ENCODE measurements at places on chromosomes 12 and 14.
A peak's percentile ranks its signal among the peaks of the same experiment; 100 is the strongest.

GRCh38 chr14:26385310-26385709 is 212.5 kb downstream of the NOVA1 start:
- no peak for DNase-seq

- no peak for DNase-seq
These were observed 253.8 kb downstream of the RMST start for GRCh38 chr12:97716356-97716755.

DNA sequence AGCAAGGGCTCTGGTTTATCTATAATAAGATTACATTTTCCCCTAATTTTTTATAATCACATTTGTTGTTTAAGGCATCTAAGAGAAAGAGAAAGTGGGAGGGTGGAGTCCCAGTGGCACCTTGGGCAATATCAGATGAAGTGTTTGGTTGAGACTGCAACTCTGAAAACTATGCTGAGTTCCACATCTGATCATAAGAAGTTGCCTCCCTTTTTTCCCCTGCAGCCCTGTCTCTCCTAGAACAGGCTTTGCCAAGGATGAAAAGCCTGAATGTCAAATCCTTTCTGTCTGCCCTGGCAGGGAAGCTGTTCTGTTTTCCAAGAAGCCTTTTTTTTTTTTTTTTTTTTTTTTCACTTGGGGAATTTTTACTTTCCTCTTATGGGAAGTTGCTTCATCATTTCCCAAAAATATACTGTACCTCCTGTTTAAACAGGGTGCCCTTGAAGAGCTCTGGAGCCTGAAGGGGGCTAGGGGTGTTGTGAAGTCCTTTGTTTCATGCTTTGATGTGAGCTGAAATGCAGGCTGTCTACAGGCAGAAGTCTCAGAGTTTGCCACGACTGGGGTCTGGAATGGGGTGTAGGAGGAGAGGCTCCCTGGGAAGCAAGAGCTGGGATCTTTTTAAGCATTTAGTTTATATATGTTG is 71.3 kb downstream of the SUSD6 start:
- peak; percentile 45 for DNase-seq

DNA sequence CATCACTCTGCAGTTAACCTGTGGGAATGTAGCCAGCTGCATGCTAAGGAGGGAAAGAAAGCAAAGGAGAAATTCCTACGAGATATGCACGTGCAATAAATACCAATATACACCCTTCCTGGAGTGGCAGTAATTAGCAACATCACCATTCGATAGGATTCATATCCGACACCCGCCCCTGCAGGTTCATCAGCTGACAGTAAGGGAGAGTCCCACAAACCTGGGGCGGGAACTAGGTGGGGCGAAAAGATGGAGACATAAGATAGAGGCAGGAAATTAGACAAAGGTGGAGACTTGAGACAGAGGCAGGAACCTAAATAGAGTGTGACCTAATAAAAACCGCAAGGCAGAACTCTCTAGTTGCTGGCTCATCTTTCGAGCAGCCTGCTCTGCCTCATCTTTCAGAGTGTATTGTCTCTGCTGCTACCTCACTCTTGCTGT is 51.6 kb downstream of the PLEKHG3 start:
- peak; percentile 87 for DNase-seq

GRCh38 chr12:58593557-58594304 is 326.6 kb downstream of the LRIG3 start:
- no peak for DNase-seq

DNA sequence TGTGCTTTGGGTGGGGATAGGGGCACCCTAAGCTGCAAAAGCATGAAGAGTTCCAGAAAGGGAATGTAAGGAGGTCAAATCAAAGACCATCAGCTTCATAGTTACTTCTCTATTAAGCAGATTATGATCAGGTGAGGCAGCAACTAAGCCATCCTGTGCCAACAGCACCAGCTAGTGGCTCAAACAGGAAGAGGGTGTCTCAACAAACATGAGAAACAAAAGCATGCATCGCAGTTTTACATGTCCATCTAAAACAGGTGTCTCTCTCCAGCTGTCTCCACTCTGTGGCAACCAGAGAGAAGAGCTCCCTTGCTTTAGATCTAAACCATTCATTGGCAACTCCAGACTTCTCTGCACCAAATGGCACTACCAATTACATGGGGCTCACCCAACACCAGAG is 52.9 kb downstream of the ACTN1 start:
- DNase-seq, result no peak

GRCh38 chr12:3132636-3133404 is 55.6 kb downstream of the TSPAN9 start:
- no peak for DNase-seq

GRCh38 chr12:95417372-95417771 is 56.6 kb upstream of the METAP2 start:
- no peak for DNase-seq

- DNase-seq, result no peak
These were observed 1.2 kb downstream of the LMO3 start for GRCh38 chr12:16604596-16605252.

GRCh38 chr12:122875590-122876220 is 20.2 kb downstream of the VPS37B start:
- no peak for DNase-seq

GRCh38 chr12:88922816-88923215 is 342.5 kb upstream of the KITLG start:
- DNase-seq, result no peak

DNA sequence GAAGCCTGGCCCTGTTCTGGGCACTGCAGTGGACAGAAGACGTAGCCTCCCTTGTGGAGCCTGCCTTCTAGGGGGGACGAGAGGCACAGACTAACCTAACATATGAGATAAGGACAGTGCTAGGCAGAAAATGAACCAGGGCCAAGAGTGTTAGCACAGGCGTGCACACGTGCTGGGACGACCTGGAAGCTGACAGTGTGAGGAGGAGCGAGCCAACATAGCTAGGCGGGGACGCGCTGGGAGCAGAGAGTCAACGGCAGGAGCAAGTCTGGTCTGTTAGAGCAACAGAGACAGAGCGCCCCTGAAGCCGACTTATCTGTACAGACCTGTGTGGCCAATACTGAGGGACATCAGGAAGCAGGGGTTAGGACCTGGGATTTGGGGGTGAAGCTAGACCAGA is 8.0 kb downstream of the PXMP2 start:
- no peak for DNase-seq

GRCh38 chr14:39318574-39318973 is 84.9 kb downstream of the MIA2 start:
- no peak for DNase-seq

GRCh38 chr12:41439801-41440200 is 251.7 kb downstream of the PDZRN4 start:
- DNase-seq, result no peak

DNA sequence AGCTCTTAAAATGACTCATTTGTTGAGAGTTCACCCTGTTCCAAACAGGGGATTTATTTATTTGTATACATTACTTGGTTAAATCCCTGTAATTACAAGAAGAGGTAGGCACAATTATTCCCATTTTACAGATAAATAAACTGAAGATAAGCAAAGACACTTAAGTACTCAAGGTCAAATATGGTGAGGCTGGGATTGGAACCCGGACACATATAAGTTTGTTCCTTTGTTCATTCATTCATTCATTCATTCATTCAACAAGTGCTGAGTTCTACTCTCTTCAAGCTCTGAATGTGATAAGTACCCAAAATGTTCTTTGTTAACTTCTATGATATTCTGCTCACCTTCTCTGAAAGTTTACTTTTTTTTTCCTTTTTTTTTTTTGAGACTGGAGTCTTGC is 2.4 kb upstream of the TRIM9 start:
- no peak for DNase-seq

- peak; percentile 30 for DNase-seq
These were observed 780 bp downstream of the TBC1D15 start for GRCh38 chr12:71840231-71840847.

DNA sequence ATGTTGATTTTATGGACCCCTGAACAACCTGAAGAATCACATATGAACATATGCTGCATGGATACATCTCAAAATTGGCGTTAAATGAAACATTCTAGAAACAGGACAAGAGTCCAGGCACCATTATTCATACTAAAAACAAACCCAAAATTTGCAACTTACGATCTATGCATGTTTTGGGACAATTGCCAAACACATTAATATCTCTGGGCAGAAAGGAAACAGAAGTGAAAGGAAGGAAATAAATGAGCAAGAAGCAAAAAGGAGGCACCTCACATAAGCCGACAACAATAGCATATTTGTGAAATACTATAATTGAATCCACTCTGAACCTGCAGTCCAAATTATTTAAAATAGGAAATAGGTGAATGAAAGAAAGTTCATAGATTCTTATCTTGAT is 1505.3 kb downstream of the AACS start:
- DNase-seq, result no peak

DNA sequence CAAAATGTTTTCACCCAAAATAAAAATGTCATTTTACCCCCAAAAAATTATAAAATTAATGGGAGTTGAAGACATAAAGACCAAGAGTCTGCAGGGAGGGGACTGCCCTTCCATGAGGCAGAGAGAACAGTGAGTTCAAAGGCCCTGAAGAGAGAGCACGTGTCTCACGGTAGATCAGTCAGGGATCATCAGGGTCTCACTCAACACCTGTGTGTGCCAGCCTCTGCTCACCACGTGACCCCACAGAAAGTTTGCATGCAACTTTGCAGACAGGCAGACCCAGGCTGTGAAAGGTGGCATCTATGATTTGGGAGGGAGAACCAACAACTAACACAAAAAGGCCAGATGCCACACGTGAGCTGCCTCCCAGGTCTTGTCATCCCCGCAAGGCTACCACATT is 33.1 kb downstream of the CLMN start:
- no peak for DNase-seq

DNA sequence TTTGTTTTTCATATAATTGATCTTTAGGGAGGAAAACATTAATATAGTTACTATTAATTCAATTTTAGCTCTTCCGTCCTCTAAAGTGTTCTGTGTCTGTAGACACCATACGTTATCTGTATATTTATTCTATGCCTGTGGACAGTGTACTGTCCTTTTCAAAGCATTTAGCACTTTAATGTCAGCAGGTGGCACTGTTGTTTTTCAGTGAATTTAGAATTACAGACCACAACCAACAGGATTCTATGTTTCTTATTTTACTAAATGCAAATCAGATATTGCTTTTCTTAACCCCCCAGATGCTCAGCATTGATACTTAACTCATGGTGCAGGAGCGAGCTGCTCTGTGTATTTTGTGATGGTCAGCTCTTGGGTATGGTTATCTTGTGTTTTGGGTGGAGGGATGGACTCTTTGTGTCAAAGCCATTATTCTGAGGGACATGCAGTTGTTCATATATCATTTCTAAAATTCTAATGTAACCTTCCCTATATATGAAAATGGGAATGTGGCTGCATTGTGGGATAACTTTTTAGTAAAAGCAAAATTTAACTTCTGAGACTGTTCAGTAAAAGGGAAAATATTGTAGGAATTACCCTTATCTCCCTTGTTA is 65.2 kb downstream of the PAPOLA start:
- peak; percentile 48 for DNase-seq

GRCh38 chr12:123391546-123392343 is 7.8 kb downstream of the KMT5A start:
- DNase-seq, result no peak

GRCh38 chr12:127677537-127678131 is 589.3 kb upstream of the TMEM132C start:
- DNase-seq, result peak; percentile 26

- no peak for DNase-seq
These were observed 98.6 kb downstream of the GPATCH2L start for GRCh38 chr14:76250302-76250701.

DNA sequence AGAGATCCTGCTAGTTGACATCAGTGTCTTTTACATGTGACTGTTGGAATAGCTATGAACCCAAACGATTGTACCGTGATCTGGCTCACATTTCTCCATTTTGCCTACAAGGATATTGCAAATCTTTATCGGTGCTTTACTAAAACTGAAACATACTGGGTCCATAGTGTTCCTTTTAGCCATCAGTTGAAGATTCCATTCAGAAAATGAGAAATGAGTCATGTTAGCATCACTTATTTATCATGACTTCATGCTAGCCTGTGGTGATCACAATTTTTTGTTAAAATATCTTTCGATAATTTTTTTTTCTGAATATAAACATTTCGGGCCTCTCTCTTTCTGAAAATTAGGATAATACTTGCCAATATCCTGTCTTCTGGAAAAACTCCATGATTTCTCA is 210.3 kb downstream of the EGLN3 start:
- DNase-seq, result no peak

GRCh38 chr12:93790472-93791152 is 113.4 kb downstream of the CRADD start:
- no peak for DNase-seq

- DNase-seq, result no peak
These were observed 268.1 kb downstream of the EGLN3 start for GRCh38 chr14:33682760-33683159.

DNA sequence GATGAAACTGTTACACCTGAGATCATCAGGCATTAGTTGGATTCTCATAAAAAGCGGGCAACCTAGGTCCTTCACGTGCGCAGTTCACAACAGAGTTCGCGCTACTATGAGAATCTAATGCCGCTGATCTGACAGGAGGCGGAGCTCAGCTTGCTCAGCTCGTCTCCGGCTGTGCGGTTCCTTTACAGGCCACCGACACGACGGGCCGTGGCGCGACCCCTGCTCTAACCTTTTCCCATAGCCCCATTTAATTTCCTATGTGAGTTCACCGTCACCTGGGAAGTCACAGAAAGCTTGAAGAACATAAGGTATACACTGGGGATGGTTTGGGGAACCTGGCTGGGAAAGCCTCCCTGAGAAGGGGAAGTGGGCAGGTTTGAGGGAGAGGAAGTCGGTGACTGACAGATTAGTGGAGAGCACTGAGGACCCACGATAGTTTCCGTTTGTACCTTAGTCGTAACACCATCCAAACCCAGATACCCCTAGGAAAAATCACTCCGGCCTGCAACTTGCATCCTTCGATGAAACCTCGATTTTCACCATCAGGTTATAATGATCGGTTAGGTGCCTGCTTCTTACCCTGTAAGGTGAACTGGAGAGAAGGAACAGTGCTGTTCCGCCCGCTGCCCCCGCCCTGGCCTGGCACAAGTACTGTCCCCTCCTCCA is 2.8 kb upstream of the AAAS start:
- DNase-seq, result peak; percentile 57

- no peak for DNase-seq
These were observed 95.8 kb downstream of the TMTC3 start for GRCh38 chr12:88237954-88238353.

- no peak for DNase-seq
These were observed 40.8 kb downstream of the VDR start for GRCh38 chr12:47863985-47864384.

GRCh38 chr14:62994096-62994495 is 51.2 kb downstream of the KCNH5 start:
- no peak for DNase-seq

- no peak for DNase-seq
These were observed 89.4 kb upstream of the GRIP1 start for GRCh38 chr12:66768293-66768692.

DNA sequence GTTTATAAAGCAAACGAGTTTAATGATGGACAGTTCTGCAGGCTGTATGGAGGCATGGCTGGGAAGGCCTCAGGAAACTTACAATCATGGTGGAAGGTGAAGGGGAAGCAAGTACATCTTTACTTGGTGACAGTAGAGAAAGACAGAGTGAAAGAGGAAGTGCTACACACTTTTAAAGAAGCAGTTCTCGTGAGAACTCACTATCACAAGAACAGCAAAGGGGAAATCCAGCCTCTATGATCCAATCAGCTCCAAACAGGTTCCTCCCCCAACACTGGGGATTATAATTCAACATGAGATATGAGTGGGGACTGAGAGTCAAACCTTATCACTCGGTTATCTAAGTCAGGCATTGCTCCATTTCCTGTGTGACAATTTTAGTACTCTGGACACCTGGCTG is 189.9 kb upstream of the CNTN1 start:
- DNase-seq, result no peak

Data from CD4-positive, alpha-beta T cell treated with Interleukin-10 for 1 hour (primary cell).